CD4-positive, alpha-beta T cell treated with Interleukin-10 for 1 hour (primary cell): ENCODE measurements at places on chromosomes 1 and 21.

- DNase-seq = no peak
Observed at GRCh38 chr21:21864321-21864840, 866.2 kb downstream of the NCAM2 start.

GRCh38 chr1:171935664-171936063 is 94.4 kb downstream of the DNM3 start:
- no peak for DNase-seq

- no peak for DNase-seq
Observed at GRCh38 chr21:17889171-17889570, 70.0 kb upstream of the C21orf91 start.

GRCh38 chr1:56934430-56935060 is 31.3 kb downstream of the C8B start:
- no peak for DNase-seq

DNA sequence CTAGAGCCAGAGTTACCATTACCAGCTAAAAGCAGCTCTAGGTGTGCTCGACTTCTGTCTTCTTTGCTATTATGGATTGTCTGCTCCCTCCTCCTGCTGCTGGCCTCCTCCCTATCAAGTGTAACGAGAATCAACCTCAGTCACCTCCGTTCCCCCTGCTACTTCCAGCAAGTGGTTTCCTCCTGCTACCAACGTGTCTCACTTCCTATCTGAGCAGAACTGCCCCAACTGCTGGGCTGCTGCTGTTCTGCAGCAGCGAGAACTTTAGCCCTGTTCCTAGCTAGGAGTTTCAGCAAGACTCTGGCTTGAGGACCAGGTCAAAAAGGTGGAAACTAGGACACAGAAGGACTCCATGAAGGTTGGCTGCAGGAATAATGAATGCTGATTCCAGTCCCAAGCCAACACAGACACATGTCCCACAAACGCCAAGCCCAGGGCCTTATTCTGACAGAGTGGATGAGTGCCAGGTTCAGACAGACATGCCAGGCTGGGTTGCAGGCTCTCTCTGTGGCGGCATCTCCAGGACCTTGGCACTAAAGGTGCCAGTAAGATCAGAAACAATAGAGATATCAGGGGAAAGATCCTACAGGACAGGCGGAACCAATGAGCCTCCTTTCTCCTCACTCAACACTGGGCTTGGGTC is 46.9 kb downstream of the CD34 start:
- peak; percentile 63 for DNase-seq

DNA sequence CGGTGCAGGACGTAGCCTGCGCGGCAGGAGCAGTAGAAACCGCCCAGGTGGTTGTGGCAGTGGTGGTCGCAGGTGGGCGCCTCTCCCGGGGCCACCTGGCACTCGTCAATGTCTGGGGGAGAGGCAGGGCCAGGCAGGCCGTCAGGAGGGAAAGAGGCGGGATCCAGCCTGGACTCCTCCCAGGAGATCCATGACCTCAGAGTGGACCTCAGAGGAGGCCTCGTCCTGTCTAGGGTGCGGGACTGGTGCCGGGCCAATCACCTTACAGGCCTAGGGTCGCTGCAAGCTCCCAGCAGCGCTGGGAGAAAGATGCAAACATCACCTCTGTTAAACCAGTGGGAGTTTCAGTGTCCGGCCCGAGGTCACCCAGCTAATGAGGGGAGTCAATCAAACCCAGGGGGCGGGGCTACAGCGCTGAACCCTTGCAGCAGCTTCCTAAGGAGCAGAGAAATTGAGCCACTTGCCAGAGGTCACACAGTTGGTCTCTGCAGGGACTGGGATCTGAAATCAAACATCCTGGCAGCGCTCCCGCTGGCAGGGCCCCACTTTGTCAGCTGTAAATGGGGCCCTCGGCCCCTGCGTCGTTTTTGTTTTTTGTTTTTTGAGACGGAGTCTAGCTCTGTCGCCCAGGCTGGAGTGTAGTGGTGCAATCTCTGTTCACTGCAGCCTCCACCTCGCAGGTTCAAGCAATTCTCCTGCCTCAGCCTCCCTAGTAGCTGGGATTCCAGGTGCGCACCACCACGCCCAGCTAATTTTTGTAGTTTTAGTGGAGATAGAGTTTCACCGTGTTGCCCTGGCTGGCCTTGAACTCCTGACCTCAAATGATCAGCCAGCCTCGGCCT is 1.4 kb downstream of the MASP2 start:
- no peak for DNase-seq

GRCh38 chr1:206907304-206907991 is 10.2 kb downstream of the IL24 start:
- DNase-seq = no peak

DNA sequence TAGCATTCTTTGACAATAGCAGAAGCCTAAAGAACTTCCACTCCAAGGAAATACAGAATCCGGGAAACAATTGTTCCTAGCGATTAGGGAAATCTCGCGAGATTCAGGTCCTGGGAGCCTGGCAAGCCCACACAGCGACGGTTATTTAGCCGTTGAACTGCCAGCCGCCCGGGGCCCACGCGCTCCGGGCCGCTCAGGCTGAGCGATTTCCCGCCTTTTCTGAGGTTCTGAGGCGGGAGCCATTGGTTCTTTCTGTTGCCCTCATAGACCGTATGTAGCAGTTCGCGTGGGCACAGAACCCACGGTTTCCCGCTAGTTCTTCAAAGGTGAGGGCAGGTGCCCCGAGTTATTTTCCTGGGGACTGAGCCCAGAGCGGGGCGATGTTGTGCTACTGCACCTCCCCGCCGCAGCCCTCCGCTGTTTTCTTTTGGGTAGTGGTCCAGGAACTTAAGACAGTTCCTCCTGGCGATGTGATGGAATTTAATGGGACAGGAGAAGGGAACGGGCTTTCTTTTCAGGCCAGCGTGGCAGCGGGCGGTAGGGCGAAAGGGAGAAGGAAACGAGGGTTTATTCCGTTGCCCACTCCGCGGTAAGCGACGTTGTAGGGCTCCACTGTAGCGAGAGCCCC is at the start of gene SYCP1:
Gene SYCP1 (plus strand): TSS at position 171 of the 628 bp plus-strand sequence. CDS start 602 bp downstream, outside the sequence.
- no peak for DNase-seq

DNA sequence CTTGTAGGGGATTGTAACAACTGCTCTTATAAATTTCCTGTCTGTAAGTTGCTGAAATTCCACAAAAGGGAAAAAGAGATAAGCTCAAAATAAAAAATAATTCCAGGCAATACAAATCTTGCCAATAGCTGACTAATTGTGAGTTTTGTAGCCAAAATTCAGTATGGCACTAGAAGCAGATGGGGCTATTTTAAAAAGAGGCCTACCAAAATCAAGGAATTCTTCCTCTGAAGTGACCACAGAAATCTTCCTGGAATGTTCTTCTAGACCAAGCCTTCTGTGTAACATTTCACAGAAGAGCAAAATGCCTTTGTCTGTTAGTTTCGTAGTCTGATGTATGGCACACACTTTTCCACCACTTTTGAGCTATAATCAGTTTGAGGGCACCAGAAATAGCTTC is 127.6 kb downstream of the CYYR1 start:
- no peak for DNase-seq

DNA sequence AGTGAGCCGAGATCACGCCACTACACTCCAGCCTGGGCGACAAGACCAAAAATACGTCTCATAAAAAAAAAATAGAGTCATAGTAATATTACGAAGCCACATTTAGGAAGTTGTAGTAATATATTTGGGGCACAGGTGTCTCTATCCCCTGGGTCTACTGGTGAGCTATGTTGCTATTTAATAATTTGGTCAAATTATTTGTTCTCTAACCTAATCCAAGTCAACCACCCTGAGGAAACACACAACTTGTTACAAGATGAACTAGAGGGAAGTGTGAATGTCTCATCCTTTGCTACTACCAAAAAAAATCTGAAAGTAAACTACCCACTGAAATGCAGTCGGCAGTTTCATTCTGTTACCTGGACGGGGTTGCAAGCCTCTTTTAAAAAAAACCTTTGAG is 35.3 kb downstream of the RGS8 start:
- DNase-seq = no peak

DNA sequence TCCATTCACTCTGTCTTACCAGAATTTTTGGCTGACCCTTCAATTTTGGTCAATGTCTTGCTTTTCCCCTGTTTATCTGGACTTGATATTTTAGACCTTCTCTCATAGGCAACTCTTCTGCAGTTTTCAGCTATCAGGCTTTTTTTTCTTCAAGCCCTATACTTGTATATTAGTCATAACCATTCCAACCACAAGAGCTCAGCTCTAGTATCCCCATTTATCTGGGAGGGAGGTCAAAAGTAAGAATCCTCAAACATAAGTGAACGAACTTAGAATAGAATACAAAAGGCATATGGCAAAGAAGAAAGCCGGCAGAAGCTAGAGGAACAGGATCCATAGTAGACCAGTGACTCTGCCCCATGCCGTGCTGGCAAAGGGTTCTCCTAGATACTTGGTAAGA is 45.9 kb upstream of the TNFSF4 start:
- DNase-seq = no peak

DNA sequence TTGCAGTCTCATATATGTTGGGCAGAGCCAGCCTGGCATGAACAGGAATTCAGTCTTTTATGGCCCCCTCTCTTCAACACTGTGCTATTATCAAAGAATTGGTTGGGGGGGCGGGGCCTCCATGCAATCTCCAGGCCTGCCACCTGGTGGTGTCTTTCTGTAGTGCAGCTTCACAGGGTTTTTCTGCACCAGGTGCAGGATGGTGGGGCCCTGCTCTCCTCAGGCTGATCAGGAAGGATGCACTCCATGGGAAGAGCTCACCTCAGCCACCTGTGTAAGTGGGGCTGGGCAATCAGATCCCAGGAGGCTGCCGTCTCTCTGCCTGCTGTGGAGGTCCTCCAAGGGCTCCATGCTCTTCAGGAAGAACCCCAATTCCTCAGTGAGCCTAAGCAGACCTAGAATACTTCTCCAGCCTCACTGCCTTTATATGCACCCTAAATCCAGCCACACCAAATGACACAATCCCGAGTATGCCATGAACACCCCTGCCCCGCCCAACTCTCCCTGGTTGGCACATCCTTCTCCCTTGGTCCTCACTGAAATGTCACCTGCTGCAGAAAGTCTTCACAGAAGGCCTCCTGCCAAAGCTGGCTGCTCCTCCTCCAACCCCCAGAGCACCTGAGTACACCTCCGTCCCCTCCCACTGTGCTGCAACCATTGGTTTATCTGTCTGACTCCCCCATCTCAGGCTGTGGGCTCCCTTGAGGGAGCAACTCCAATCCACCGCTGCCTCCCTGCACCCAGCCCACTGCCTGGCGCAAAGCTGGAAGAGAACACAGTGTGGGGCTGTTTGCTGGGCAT is 16.5 kb downstream of the STK40 start:
- peak; percentile 86 for DNase-seq

DNA sequence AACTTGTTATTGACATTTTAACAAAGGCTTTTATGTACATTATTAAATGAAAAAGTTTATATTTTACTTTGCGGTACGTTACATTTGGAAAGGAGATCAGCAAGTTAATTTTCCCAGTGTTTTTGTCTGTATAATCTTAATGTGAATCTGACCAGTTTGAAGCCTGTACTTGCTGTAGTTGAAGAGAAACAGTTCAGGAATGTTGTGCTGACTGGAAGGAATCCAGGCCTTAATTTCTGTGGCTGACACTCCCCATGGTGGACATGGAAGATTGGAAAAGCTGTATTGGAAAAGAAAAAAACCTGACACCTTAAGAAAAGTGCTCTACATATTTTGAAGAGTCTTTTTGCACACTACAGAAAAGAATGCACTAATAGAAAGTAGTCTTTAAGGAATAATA is 15.5 kb downstream of the LEPR start:
- DNase-seq = no peak

- DNase-seq = no peak
Observed at GRCh38 chr1:218874313-218874712, 299.4 kb upstream of the LYPLAL1 start.

DNA sequence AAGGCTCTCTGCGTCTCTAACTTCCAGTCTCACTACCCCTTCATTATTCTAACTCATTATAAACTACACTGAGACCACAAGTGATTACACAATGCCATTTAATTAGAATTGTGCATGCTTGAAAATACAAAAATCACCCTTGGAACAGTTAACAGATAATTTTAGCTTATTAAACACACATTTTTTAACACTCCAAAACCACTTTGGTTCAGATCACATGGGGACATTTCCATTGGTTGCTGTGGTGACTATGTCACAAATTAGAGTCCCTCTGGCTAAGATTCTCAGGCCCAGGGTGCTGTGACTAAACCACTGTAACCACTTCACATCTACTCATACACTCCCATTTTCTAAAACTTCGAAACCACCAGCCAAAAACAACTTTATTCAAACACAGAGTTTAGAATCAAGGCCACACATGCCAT is 43.0 kb downstream of the JAK1 start:
- peak; percentile 39 for DNase-seq

- no peak for DNase-seq
Observed at GRCh38 chr1:13892198-13892597, 192.2 kb downstream of the PRDM2 start.

DNA sequence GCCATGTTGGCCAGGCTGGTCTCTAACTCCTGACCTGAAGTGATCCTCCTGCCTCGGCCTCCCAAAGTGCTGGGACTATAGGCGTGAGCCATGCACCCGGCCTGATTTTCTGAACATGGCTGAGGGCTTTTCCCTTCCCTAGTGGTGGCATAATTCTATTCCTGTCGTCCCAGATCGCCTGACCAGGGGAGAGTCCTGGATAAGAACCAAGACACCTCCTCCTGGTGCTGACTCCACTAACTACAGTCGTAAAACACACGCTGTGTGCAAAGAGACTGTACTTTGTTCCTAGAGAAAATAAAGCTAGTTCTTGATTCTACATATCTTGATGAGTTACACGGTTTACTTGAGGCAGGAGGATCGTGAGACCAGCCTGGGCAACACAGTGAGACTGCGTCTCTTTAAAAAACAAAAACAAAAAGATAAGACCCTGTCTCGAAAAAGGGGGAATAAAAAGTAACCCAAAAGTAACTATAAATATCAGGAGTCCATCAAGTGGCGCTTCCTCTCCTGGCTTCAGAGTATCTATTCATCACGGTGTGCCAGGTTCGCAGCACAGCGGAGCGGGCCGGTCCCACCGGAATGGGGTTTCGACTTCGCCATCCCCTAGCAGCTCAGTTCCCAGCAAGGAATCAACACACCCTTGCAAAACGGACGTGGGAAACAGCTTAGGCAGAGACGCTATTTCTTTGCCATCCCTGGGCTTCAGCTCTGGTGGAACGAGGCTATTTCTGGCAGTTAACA is 973 bp downstream of the SDF4 start:
- no peak for DNase-seq
